ENCODE measurements at places on chromosomes 7 and 10.
A peak's percentile ranks its signal among the peaks of the same experiment; 100 is the strongest.

- no peak for DNase-seq
These were observed 10.3 kb downstream of the GRID1 start for GRCh38 chr10:86356296-86356695.

DNA sequence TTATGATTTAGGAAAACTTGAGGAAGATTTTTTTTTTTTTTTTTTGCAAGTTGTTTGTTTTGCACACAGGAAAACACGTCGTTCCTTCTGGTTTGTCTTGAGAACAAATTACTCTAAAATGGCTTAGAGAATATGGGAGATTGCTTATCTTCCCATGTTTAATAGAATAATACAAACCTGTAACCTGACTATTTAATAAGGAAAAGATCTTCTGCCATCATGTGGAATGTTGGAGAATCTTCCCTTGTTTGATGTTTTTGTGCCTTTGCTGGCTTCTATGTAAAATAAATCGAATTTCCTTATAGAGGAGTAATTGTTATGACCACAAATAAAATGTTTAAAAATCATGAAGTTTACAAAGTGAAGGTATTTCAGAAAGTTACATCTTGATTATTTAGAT is 818.8 kb downstream of the GATA3 start:
- DNase-seq, result no peak

DNA sequence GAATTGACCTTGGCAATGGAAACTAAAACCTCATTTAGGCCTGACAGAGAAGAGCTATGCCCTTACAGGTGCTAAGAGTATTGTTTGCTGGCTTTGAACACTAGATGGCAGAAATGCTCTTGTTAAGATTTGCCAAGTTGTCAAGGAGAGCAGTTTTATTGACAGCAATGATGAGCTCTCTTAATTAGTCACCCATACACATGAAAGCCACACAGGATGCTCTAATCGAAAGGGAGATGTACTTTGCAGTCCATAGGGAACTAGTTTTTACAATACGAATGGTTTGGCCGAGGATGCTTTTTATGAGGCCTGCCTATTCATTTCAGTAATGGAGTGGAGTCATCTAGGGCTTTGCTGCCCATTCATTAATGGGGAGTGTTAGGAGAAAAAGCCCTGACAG is 45.4 kb upstream of the MBL2 start:
- peak; percentile 57 for DNase-seq

- DNase-seq, result peak; percentile 49
These were observed 7.7 kb downstream of the SLC37A3 start for GRCh38 chr7:140390466-140391190.

DNA sequence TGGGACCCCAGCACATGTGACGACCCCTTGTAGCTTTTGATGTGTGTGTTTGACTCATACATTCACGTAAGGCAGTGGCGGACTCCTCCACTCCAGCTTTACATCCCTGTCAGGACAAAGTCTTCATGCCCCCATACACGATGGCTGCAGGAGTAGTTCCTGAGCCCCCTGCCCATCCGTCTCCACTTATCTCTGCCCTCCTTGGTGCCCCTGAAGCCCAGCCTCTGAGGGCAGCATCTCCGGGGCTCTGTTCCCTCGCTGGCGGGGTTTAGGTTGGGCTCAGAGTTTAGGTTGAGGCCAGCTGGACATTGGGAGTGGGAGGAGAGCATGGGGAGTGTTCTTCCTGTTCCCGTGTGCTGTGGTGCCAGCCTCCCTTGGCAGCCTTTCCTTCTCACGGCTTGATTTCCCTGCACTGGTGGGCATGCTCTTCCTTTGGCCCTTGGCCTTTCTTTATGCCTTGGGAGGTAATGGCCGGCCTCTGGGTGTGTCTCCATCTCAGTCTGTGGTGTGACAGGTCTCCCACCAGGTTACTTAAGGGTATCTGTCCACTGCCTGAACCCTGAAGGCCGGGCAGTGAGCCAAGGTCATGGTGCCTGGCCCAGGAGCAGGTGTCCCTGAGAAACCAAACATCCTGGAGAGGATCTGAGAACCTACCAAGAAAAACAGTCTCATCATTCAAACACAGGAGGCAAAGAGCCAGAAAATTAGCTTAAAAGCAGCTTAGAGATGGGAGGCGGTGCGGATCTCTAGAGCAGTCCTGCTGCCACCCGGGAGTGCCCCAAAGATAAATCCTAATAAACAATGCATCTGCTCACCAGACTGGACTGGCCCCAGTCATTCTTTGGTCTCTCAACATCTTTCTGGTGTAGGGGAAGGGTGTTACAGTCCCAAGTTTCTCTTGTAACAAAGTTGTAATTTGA is 85.5 kb downstream of the GLRX3 start:
- no peak for DNase-seq

DNA sequence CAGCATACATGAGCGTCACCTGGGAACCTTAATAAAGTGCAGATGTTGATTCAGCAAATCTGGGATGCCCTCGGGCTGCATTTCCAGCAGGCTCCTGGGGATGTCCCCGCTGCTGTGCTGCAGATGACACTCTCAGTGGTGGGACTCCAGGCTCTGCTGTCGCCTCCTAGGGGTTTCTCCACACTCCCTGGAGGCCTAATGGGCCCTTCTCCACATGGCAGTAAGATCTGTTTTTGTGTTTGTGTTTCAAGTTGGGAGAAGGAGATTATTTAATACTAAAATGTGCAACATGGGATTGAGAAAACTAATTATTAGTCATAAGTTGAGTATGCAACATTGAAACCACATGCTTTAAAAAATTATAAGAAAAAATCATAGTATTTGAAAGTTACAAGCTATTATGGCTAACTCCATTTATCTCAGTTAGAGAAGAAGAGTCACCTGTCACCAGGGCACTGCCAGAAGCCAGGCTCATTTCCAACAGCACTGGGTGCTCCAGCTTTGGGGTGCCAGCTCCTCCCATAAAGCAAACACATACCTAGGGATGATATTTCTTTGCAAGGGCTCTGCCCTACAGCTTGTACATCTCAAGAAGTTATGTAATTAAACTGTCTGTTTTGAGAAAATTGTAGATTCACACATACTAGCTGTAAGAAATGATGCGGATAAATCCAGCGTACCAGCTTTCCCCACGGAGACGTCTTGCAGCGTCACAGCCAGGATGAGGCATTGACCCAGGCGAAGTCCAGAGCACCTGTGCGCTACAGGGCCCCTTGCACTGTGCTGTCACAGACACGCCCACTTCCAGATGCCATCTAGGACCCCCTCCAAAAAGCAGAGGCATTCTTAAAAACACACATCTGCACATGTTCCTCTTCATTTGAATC is 106.4 kb downstream of the EGFR start:
- DNase-seq, result no peak

DNA sequence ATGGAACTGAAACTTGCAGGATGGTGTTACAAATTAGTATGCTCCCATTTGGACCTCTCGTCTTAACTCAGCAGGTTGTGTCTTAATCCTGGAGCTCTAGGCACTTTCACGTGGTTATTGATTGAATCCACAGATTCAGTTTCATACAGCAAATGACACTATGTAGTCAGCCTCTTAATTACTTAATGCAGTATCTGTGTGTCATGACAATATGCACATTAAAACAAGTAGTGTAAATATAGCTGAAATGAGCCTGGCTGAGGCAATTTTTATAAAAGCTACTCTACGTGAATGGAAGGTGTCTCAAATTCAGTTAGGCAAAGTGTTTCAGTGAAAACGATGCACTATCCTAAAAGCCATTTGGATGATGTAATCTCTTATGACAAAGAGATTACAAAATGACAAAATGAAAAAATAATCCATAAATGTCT is 86.8 kb downstream of the CD36 start:
- DNase-seq, result no peak

DNA sequence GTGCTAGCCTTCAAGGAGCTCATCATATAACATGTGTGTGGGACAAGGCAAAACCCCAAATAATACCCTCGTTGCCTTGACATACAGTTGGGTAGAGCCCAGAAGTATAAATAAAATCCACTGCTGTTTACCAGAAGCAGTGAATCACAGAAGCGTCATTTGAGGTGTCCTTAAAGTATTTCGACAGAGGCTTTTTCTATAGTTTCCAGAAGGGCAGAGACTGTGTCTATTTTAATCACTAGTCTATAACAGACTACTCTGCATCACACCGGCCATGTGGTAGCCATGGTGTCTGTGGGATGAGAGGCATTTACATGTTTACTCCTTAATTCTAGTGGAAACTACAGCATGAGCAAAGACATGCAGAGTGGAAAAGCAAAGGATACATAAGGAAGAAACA is 131.3 kb downstream of the CTTNBP2 start:
- no peak for DNase-seq

- DNase-seq, result no peak
These were observed 19.2 kb downstream of the PLA2G12B start for GRCh38 chr10:72935361-72935760.

- DNase-seq, result no peak
These were observed 70.6 kb upstream of the GRB10 start for GRCh38 chr7:50853311-50853710.

GRCh38 chr10:35739998-35740397 is 97.9 kb upstream of the FZD8 start:
- DNase-seq, result peak; percentile 44

- no peak for DNase-seq
These were observed 283.7 kb downstream of the SKAP2 start for GRCh38 chr7:26580711-26581110.

- no peak for DNase-seq
These were observed 6.1 kb downstream of the ZNF789 start for GRCh38 chr7:99478464-99479440.

DNA sequence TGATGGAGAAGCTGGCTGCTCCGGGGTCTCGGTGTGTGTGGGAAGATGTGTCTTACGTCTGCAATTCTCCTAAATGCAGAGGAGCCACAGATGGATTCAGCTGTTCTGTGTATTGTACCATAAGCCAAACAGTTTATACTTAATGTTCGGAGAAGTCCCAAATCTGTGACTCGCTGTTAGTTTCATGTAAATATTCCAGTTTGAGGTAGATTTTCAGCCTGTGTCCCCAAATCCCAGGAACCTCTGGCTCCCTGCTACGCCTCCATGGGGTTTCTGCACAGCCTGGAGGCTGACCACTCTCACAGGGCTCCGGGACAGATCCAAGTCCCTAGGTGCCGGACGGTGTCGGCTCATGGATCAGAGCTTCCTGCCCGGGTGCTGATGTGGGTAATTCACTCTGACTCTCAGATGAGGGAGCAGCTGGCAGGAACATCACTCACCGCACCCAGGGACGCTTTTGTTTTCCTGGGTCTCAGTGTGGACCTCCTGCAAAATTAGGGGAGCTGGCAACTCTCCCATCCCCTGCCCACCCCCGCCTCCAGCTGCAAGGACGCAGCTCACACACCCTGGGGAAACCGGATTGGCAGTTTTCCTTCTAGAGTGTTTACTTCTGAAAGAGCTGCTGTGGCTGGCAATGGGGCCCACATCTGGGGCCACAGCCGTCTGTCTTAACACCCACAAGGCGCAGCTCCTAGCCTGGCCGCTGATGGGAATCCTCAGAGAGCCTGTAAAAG is 421.1 kb upstream of the FOXK1 start:
- no peak for DNase-seq

GRCh38 chr10:5876181-5876768 is 13.4 kb downstream of the ANKRD16 start:
- DNase-seq, result no peak

GRCh38 chr10:97821308-97822038 is 28.2 kb upstream of the GOLGA7B start:
- DNase-seq, result no peak

- no peak for DNase-seq
These were observed 11.5 kb upstream of the PRKAG2 start for GRCh38 chr7:151888079-151889067.

DNA sequence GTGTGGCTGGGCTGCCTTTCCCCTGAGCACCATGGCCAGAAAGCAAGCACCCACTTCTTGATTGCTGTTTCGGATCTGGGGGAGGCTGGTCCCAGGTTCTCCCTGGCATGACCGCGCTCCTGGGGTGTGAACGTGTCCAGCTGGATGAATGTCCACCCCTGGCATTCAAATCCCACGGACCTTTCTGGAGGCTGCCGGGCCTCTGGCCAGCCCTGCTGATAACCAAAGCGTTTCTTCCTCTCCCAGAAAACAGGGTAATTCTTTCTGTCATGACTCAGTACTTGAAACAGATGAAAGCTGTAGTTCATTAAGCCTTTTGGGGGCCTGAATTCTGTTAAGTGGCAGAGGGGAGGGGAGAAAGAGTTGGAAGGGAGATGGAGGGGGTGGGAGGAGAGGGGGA is 73.1 kb upstream of the SAMD8 start:
- no peak for DNase-seq

DNA sequence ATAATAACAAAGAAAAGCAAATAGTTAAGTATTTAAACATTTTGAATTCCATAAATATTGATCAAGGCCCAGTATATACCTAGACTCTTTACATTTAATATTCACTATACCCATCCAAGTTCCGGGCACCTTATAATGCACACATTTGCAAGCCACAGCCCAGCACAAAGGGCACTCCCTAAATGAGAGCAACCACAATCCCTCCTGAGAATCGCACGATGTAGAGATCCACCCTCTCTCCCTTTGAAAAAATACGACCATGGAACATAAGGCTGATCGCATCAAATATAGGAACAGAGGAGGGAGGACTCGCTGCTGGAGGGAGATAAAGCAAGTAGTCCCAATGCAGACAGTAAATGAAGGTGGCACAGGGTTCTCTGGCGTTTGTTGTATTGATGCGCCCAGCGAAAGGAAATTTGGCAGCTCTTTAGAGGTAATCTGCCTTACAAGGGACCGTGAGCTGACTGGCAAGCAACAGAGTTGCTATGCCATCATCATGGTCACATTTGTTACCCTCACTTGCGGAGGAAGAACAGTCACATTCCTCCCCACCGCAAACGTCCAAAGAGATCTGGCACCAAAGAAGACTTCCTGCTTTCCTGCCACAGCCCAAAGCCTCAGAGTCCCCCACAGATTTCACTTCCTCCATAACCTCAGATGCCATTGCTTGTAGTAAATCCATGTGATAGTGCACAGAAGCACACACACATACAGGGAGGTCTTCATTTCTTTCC is 16.1 kb upstream of the TAS2R40 start:
- no peak for DNase-seq

GRCh38 chr10:48451969-48452878 is 145.7 kb downstream of the MAPK8 start:
- DNase-seq, result no peak

- DNase-seq, result no peak
These were observed 125.7 kb upstream of the SDK1 start for GRCh38 chr7:3175285-3175902.

GRCh38 chr10:98919899-98920298 is 315.8 kb downstream of the HPSE2 start:
- DNase-seq, result no peak

DNA sequence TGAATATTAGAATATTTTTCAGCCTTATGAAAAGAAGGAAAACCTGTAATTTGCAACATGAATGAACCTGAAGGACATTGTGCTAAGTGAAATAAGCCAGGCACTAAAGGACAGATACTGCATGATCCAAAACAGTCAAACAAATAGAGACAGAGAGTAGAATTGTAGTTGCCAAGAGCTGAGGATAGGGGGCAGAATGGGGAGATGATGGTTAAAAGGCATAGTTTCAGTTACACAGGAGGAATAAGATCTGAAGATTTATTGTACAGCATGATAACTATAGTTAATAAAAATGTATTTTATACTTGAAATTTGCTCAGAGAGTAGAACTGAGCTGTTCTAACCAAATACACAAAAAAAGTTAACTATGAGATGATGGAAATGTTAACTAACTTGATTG is 149.0 kb upstream of the TMEM106B start:
- no peak for DNase-seq

All from epithelial cell of proximal tubule (primary cell).